Fibroblast of pulmonary artery (primary cell): ENCODE measurements at places on chromosomes 7 and 10.

GRCh38 chr10:97090035-97090434 lies 95.7 kb downstream of the SLIT1 start:
- no peak for DNase-seq

DNA sequence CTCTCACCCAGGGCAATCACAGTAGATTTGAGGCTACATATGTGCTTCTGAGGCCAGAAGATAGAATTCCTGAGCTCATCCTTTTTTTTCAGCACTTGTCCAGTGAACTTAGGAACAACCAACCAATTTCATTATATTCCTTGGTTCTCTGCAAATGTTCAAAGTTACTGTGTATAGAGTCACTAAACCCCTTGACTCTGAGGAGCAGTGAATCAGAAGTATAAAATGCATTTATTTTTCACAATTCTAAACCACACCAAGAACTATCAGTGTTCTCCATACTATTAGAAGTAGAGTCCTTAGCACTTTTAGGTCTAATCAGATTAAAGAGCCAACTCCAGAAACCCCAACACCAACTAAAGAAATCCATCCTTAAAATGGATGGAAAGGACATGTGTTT lies 19.6 kb upstream of the PAPSS2 start:
- DNase-seq, result no peak

- DNase-seq, result no peak
These were observed 13.4 kb upstream of the CARD11 start for GRCh38 chr7:3057066-3057420.

DNA sequence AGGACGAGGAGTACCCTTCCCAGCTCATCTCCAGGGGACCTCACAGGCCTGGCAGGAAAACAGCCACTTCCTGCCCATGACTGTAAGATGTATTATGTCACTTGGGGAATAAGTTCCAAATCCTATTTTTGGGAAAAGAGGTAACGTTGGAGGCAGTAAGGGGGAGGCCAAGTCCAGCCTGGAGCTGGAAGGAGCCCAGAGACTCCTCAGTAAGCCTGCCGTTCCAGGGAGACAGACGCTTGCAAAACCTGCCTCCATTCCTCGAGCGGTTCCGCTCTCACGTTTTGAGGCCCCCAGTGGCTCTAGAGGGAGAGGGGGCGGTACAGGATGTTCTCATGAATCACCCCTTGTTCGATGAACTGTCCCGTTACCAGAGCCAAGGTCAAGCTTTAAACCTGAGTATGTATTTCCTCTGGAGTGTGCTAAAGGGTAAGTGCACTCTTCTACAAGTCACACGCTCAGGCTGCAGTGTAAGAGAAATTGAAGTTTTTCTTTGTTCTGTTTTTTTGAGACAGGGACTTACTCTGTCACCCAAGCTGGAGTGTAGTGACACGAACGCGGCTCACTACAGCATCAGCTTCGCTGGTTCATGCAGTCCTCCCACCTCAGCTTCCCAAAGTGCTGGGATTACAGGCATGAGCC lies 45.5 kb upstream of the CYTH3 start:
- DNase-seq, result peak; percentile 91

GRCh38 chr10:127854769-127855590 lies 37.8 kb downstream of the CLRN3 start:
- no peak for DNase-seq

DNA sequence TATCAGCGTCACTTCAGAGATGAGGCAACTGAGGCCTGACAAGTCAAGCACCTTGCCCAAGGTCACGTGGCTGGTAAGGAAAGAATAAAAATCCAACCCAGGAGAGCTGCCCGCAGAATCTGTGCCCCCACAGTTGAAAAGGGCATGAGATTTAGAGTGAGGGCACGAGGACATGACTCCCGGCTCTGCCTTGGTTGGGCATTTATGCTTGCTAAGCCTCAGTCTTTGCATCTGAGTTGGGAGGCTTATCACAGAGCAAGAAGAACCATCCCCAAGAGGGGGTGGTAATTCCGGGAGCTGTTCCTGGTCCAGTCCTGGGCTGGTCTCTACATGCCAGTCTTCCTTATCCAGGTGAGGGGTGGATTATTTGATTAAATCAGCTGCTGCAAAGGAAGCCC lies 37.3 kb downstream of the PLPP4 start:
- no peak for DNase-seq

- peak; percentile 94 for DNase-seq
These were observed 172.6 kb upstream of the TNRC18 start for GRCh38 chr7:5596046-5596895.

- DNase-seq, result no peak
These were observed 424.6 kb upstream of the SORCS1 start for GRCh38 chr10:107589081-107589480.

GRCh38 chr7:55939514-55940123 lies 12.1 kb upstream of the MRPS17 start:
- no peak for DNase-seq

GRCh38 chr10:27816320-27816719 lies 70.7 kb upstream of the MKX start:
- DNase-seq, result no peak

- DNase-seq, result peak; percentile 23
These were observed 598.5 kb downstream of the SDK1 start for GRCh38 chr7:3899559-3899991.

- no peak for DNase-seq
These were observed 142.4 kb upstream of the MEOX2 start for GRCh38 chr7:15828881-15829280.

DNA sequence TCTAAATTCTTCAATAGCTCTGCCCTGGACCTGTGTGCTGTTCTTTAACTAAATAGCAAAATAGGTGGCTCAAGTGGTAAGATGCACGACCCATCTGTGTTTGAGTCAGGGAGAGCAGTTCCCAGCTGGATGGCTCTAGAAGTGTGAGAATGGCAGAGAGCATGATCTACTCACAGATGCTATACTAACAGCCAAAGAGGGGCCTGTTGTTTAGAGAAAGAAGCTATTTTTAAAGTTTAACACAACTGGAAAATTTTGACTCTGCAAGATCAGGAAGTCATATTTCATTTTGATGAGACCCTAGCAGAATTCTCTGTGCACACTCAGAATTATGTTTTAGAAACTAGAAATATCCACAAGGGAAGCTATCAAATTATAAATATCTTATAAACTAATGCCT lies 87.4 kb upstream of the PIP4K2A start:
- DNase-seq, result no peak

- peak; percentile 51 for DNase-seq
These were observed 52.6 kb downstream of the TMEM209 start for GRCh38 chr7:130152493-130153210.

GRCh38 chr10:60555700-60556099 lies 166.0 kb upstream of the ANK3 start:
- no peak for DNase-seq

GRCh38 chr10:70528741-70529362 lies 50.3 kb downstream of the PALD1 start:
- DNase-seq, result peak; percentile 68

DNA sequence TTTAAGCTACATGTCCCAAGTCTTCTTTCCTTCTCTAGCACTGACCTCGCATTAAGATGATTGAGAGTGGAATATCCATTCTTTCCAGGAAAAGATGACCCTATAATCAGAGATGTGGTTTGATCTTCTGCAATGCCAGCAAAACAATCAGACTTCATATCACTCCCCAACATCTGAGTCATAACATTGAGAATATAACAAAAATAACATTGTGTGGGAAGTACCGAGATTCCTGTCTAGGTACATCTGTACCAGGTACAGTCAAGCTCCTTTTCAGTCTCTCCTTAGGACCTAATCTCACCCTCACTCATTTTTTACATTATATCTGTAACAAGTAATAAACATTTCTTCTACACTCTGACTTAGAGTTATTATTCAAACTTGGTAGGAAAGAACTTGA lies 201.6 kb downstream of the LRRTM3 start:
- no peak for DNase-seq

DNA sequence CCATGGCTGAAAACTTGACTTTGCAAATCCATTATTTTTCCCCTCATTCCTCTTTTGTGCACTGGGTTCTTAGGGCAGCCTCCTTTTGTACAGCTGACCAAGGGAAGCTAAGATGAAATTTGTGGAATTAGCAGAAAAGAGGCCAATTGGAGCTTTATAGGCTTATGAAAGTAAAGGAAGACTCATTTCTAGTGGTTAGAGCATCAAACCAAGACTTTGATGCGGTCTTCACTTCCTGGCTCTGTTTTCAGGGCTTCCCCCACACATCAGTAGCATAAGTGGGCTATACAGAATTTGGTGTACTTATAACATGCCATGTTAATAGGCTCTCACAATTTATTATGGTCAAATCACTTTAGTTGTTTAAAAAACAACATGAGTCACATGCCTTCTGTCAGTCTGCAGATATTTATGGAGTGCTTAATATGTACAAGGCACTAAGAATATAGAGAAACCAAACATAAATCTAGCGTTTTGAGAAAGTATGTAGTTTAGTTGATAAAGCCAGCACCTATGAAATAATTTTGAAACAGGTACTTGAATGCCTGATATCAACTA lies 5.7 kb downstream of the AUTS2 start:
- DNase-seq, result no peak

- no peak for DNase-seq
These were observed 458.6 kb downstream of the INHBA start for GRCh38 chr7:41244246-41244645.

GRCh38 chr10:117532451-117533107 lies 10.0 kb upstream of the EMX2 start:
- DNase-seq, result no peak

GRCh38 chr7:33298848-33299247 lies 169.5 kb downstream of the BBS9 start:
- no peak for DNase-seq

DNA sequence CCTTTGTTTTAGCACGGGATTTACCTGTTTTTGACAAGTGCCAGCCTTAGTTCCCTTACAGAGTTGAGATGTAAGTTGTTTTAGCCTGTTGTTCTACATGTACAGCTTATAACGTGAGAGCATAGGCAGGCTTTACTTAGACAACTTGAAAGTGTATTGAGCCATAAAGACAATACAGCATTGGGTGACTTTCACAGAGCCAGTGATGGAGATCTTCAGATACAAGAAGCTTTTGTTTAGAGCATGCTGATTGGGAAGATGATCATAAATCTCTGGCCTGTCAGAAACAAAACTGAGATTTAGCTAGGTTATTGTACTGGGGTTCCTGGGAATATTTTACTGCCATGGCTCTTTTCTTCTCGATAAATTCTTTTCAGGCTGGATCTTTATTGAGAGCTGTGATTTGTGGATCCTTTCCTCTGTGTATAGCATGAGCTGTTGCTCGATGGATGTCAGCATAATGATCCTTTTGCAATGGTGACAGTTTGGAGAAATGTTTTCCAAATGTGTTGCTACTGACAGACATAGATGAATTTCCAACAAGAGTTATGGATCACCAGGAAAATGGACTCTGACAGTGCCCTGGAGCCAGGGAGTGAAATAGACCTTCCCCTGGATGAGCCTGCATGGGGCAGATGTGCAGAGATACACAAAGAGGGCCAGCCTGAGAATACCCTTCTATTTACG lies 30.2 kb downstream of the LHFPL3 start:
- DNase-seq, result no peak
